ENCODE measurements at places on chromosomes 6 and 20. TPM values are rescaled to one million over a fixed set of nuclear protein-coding genes. Genes with fewer than 3 reads are reported as not detected.

Gene WDR27
- 32.8 TPM for polyA plus RNA-seq

Gene TSHZ2
- polyA plus RNA-seq = 13.0 TPM

Gene SLC18B1
- 7.5 TPM for polyA plus RNA-seq

Gene SMLR1
- 0.28 TPM for polyA plus RNA-seq

- H3K4me1 ChIP-seq = no peaks in the 10 kb centered on the region
- H3K36me3 ChIP-seq = no peaks in the 10 kb centered on the region
- no peak overlapping the region for H3K4me3 ChIP-seq
- no peak for DNase-seq
These were observed 24.9 kb upstream of the VEGFA start for GRCh38 chr6:43744931-43745727.

Gene F13A1
- polyA plus RNA-seq = 53.0 TPM

DNA sequence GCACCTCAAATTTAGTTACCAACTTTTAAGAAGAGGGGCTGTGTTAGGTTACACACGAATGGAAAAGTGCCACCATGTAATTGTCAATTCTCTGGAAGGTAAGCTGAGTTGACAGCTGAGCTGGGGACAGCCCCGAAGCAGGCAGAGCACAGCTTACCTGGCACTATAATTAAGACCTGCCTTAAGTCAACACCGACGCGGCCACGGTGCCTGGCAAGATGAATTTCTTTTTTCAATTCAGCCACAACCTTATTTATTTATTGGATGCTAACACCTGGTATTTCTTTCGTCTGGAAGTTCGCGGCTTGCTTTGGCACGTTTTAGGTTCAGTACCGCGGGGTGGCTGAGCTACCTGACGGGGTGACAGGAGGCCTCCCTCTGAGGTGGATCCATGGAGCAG is 40.6 kb upstream of the NFATC2 start:
- H3K4me3 ChIP-seq = no peak overlapping the region
- no peak for DNase-seq
- H3K27ac ChIP-seq = no peak overlapping the region
- H3K27me3 ChIP-seq = no peaks in the 10 kb centered on the region
- H3K36me3 ChIP-seq = no peaks in the 10 kb centered on the region

Gene PNLDC1
- 31.6 TPM for polyA plus RNA-seq
